Activated T-helper 1 cell treated with Interleukin-2 at 50 U/mL for 16 hours (primary cell): ENCODE measurements at places on chromosomes 2 and 18.

- DNase-seq: no peak
These were observed 25.6 kb downstream of the APOB start for GRCh38 chr2:21018290-21018689.

- DNase-seq: no peak
These were observed 83.9 kb upstream of the RAB6C start for GRCh38 chr2:129895526-129896082.

DNA sequence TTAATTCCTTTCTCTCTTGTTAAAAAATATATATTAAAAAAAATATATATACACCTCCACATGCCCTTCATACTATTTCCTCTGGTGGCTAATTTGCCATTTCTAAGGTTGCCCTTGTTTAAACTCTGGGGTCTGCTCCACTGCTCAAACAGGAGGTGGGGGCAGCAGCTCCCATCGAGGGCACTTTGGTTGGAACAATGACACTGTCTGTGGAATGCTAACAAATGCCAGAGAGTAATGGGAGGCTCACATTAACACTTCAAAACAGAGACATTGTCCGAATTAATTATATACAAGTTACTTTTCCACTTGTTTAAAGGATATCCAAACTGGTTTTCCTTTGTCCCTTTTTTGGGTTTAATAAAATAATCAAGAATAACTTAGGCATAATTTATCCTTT lies 58.8 kb upstream of the CD302 start:
- DNase-seq: no peak

GRCh38 chr2:8412586-8412985 lies 269.3 kb upstream of the ID2 start:
- DNase-seq: no peak

DNA sequence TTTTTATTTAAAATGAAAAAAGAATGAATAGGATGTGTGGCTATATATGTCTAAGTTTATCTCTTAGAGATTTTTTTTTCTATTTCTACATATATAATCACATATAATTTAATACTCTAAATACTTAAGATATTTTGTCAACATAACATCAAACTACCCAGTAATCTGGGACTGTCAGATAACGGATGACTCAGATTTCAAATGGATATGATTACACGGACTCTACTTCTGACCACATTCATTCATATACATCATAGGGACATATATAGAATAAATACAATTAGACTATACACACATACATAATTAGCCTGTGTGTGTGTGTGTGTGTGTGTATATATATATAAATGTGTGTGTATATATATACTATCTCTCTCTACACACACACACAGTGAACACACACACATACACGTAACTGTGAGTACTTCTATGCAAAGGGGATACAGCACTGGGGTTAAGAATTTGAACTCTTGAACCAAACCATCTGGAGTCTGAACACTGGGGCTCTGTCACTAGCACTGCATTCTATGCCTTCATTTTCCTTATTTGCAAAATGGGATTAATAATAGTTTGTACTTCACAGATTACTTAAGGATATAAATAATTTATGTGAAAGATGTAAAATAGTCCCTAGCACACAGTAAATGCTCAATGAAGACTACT lies 59.5 kb downstream of the CHN1 start:
- DNase-seq: no peak

- DNase-seq: no peak
These were observed 4.3 kb upstream of the POLR2D start for GRCh38 chr2:127862228-127862627.

DNA sequence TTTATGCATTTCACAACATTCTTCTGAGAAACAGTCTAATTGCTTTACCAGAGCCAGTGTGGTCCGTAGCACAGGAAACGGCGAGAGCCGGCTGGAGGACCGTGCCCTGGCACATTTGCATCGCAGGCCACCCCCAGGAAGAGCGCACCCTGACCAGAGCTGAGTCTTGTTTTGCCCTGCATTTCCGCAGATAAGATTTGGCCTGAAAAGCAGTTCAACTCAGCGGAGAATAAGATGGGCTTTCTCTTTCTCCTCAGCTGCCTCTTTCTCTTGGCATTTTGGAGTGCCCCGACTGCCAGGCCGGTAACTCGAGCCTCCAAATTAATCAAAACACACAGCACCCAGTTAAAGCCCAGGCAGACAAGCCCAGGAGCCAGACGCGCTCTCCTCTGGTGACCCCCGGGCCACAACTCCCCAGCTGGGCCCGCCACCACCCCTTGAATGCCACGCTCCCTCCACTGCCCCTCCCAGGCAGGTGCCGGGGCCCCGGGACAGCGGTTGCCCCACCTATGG lies 464 bp downstream of the COL4A4 start:
- no peak for DNase-seq

DNA sequence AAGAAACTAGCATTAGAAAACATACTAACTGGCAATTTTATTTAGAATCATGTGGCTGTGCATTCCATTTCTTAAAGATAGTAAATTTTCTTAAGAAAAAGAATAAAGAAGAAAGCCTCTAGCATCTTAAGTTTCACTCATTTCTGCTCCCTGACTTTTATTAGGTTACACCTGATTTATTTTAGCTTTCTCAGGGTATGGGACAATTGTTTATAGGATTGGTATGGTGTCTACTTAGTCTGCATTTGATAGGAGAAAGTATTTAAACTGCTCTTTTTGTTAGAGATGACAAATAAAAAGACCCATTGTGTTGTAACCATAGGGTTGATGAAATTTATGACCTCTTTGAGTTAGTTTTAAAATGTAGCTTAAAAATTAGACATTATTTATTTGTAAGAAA lies 115.2 kb downstream of the PTPRM start:
- no peak for DNase-seq

DNA sequence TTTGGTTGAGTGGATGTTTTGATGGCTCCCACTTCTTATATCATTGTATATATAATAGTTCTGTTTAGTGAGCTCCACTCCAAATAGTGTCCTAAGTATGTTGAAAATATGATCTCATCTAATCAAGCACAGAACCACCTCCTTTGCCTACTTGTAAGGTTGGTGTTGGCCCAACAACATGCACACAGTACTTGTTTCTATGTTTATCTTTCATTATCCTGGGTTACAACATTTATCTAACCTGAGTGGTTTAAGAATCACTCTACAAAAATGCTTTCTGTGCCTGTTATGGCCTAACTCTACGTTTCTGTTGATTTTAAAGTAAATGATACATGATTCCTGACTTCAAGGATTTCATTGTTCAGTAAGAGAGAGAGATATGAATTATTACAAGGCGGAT lies 281.9 kb downstream of the FIGN start:
- no peak for DNase-seq

GRCh38 chr18:46652372-46652771 lies 4.6 kb downstream of the LOXHD1 start:
- no peak for DNase-seq

DNA sequence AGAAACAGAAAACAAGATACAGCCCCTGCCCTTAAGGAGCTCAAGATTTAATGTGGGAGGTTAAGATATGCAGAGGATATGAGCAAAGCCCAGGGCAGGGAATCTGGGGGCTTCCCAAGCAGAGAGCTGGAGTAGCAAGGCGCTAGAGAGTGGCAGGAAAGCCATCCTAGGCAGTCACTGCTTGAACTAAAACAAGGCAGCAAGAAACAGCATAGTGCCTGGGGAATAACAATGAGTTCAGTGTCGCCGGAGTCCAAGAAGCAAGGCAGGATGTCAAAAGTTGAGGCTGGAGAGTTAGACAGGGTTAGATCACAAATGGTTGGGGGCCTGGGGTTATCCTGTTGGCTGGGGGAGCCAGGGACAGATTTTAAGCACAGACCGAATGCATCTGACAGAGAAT lies 24.6 kb downstream of the CDH2 start:
- no peak for DNase-seq

GRCh38 chr18:50189160-50189559 lies 5.8 kb downstream of the MYO5B start:
- DNase-seq: no peak

DNA sequence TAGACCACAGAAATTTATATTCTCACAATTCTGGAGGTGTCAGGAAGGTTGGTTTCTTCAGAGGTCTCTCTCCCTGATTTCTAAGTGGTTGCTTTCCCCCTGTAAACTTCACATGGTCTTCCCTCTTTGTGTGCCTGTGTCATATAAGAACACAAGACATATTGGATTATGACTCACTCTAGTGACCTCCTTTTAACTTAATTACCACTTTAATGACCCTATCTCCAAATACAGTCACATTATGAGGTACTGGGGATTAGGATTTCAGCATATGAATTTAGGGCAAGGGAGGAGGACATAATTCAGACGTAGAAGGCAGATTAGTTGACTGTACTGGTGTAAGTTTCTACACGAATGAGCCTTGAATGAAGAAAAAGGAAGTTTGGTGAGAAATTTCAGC lies 38.2 kb upstream of the EPHA4 start:
- DNase-seq: no peak

GRCh38 chr18:70491734-70492348 lies 203.0 kb downstream of the SOCS6 start:
- no peak for DNase-seq
